GM18507 (cell line): ENCODE measurements at places on chromosomes 6 and 20.

DNA sequence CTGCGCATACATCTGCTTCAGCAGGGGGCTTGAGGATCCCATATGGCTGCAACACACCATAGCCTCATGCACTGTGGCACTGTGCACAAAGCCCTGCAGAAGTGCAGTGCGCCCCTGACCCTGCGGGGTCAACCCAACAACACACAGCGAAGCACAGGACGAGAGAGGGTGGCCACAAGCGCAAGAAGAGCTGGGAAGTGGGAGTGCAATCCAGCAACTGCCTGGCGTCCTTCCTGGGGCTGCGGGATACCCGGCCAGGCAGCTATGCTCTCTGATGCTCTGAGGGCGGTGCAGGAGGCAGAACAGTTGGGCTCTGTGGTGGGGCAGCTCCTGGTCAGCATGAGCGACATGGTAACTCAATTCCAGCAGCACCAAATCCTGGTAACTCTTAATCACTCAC is 5.6 kb upstream of the ACSS1 start:
- DNase-seq = no peak

GRCh38 chr6:106637717-106638341 is 8.5 kb downstream of the QRSL1 start:
- no peak for DNase-seq

- DNase-seq = no peak
Measured at GRCh38 chr20:49687595-49688567, 25.8 kb downstream of the B4GALT5 start.

DNA sequence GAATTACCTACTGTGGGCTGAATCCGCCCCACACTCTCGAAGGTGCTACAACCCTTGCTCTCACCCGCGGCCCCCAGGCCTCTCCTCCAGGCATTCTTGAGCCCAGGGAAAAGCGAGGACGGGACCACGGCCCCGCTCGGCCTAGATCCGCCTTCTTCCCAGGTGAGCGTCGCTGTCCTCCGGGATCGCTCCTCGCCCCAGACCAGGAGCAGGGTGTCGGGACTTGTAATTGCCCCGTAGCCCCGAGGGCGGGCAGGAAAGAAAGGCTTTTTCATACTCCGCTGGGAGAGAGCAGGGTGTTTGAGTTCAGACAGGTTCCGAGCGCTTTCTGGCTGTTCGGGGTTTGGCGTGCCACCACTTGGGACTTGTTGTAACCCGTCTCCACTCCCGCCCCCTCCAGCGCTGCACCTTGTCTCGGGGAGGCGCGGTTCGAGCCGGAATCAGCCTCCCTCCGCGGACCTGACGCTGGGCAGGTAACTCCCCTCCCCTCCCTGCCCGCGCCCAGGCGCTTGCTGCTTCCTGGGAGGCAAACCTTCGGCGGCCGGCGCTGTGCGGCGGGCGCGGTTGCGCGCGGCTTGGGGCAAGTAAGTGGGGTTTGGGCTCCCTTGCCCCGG is at the start of gene FAM83B:
Gene FAM83B (plus strand): TSS at position 529 of the 614 bp plus-strand sequence. CDS start 23,476 bp downstream, outside the sequence.
- no peak for DNase-seq

DNA sequence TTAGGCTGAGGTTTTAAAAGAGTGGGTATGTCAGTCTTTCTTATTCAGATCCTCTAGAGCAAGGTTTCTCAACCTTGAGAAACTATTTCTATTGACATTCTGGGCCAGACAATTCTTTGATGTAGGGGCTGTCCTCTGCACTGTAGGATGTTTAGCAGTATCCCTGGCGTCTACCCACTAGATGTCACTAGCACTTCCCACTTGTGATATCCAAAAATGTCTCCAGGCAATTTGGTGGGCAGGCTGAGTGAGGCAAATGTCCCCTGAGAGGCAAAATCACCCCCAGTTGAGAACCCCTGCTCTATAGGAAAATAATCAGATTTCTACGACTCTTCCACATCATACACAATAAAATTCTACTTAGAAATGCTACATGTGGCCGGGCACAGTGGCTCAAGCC is 7.7 kb upstream of the ZKSCAN8 start:
- no peak for DNase-seq
